ENCODE measurements at places on chromosomes 4 and X.

- no peak for DNase-seq
Observed at GRCh38 chrX:2894885-2895292, 34.2 kb downstream of the ARSD start.

- DNase-seq = no peak
Observed at GRCh38 chr4:171390626-171391025, 422.6 kb upstream of the GALNTL6 start.

GRCh38 chr4:19025031-19025430 is 1003.5 kb upstream of the LCORL start:
- no peak for DNase-seq

- DNase-seq = peak; percentile 92
Observed at GRCh38 chr4:2963175-2963965, at the start of the genes GRK4 and NOP14. Gene GRK4 (plus strand): TSS chr4:2963571. CDS start chr4:2964071, 500 bp downstream. Gene NOP14 (minus strand): TSS chr4:2963406. CDS start chr4:2963319, 87 bp downstream.

DNA sequence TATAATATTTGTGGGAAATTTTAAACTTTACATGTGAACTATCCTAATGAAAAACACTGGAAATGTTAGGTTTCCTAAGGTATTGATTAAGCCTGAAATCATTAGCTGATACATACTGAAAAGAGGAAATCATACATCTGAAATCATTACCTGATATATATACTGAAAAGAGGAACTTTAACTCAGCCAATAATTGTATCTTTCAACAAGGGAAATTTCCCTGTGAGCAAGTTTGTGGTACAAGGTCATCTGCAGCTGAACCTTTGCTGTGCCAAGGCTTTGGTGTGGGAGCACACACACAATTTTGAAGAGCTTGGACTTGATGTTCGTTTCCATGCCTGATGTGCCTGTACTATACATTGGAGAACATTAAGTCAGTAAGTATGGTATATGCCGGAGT is 131.9 kb upstream of the USP9X start:
- no peak for DNase-seq

DNA sequence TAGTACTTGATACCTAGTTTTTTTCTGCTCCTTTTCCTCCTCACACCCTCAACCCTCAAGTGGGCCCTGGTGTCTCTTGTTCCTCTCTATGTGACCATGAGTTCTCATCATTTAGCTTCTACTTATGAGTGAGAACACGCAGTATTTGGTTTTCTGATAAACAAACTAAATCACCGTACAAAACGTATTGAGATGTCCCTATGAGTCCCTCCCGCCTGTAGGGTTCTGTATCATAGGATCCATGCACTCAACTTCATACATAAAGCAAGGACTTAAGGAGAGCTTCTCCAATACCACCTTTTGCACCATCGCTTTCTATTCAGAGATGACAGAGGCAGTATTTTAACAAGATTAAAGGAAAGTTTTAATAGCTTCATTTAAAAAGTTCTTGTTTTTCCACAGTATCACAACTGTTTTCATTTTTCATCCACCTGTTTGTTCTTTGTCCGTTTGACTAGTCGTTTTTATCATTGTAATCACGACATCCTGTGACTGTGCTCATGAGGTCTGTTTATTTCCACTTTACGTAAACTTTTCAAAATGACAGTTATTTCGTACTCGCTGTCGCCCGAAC is 457 bp upstream of the RAB9A start:
- DNase-seq = no peak

GRCh38 chrX:120264341-120264740 is 13.7 kb downstream of the ZBTB33 start:
- DNase-seq = no peak

DNA sequence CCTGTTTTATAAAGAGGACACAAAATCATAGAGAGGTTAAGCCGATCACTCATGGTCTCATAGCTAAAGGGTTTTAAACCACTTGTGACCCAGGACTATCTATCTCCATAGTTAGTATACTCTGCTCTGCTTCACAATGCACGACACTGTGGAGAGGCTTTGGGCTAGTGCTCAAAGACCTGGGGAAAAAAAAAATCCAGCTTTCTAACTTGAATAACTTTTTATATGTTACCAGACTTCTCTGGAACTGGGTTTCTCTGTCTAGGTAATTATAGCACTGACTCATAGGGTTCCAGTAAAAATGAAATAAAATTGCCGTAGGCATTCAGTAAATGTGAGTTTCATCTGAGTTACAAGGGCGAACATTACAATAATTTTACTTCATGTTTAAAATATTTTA is 273.7 kb upstream of the TECRL start:
- no peak for DNase-seq

DNA sequence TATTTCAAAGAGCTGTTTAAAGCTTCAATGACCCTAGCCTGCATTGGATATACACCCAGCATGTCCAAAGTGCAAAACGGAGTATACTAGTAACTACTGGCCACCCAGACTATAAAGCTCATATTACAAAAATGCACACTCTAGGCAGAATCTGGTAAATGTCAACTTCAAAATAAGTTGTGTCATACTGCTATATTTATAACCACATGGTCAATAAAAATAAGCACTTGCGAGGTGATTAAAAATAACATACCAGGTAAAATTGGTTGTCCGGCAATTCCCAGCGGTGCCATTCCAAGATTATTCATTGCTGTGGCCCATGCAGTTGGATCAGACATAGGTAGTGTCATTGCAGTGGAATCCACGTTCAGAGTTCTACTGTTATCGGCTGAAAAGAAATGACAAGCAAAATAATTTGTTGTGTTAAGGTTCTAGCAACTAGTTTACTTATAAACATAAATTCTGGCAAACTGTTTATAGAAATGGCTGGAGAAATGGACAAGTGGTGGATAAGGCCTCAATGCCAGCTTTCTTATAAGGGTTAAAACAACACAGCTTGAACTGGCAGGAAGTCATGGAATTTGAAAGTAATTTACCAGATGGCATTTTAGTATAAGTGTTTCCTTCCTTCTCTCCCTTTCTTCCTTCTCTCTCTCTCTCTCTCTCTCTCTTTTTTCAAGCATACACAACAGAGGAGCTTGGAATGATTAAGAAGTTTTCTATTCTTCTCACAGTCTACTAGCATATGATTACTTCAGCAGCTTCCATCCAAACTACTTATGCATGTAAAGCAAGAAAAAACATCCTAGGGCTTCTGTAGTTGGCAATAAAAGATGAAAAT is 199.9 kb downstream of the ENOX2 start:
- DNase-seq = no peak

DNA sequence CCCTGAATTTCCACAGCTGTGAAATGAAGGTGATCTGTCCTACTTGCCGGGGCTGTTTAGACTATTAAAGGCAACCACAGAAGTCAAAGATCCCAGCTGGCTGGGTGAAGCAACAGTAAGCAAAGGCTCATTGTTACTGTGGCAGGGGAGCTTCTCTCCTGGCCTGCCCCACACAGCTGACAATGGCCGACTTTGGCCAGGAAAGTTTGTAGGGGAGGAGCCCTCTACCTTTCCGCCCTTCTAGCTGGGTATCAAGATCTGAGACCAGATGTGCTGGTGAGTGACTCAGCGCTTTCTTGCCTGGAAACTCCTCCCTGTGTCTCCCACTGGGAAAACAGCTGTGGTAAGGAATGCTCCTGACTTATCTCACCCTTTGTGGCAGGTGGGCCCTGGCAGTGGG is 21.1 kb downstream of the RASSF6 start:
- DNase-seq = no peak

DNA sequence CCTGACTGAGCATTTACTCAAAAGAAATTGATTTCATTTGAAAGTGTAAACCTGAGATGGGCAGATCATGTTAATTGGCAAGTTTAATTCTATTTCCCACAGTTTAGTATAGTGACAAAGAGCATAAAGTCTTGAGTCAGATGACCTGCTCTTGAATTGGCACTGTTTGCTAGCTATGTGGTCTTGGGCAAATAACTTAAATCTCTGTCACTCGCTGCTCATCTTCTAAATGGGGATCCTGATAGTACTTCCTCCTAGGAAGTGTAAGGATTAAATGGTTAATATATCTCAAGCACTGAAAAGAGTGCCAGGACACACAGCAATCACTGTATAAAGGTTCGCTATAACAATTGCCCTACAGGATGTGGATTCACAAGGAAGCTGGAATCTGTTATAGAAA is 242.8 kb upstream of the JADE1 start:
- no peak for DNase-seq

DNA sequence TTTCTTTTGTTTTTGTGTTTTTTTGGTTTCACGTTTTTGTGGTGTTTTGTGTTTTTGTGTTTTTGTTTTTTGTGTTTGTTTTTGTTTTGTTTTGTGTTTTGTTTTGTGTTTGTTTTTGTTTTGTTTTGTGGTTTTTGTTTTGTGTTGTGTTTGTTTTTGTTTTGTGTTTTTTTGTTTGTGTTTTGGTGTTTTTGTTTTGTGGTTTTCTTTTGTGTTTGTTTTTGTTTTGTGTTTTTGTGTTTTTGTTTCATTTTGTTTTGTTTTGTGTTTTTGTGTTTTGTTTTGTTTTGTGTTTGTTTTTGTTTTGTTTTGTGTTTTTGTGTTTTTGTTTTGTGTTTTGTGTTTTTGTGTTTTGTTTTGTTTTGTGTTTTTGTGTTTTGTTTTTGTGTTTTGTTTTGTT is 20.9 kb downstream of the CSF2RA start:
- no peak for DNase-seq

DNA sequence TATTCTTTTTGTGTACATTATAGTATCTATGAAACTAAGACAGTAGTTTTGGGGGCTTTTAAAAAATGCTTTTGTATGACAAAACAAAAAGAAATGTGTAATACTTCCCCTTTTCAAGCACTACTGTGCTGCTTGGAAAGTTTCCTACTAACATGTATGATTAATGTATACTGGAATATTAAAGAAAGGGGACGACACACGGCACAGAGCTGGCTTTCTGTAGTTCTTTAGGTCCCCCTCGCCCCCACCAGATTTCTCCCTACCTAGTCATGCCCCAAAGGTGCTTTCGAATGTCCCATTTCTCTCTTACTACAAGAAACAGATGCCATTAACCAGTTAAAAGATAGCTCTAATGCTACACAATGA is 1.6 kb upstream of the AP1S2 start:
- DNase-seq = no peak

DNA sequence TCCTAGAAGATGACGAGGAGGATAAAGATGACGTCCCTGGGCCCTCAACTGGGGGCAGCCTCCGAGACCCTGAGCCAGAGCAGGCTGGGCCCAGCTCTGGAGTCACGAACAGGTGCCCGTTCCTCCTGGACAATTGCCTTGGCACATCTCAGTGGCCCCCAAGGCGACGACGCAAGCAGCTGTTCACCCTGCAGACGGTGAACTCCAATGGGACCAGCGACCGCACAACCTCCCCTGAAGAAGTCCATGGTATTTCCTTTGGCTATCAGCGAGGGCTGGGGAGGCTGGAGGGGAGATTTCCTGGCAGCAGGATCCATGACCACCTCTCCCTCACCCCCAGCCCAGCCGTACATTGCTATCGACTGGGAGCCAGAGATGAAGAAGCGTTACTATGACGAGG is 11.9 kb downstream of the USP11 start:
- no peak for DNase-seq

DNA sequence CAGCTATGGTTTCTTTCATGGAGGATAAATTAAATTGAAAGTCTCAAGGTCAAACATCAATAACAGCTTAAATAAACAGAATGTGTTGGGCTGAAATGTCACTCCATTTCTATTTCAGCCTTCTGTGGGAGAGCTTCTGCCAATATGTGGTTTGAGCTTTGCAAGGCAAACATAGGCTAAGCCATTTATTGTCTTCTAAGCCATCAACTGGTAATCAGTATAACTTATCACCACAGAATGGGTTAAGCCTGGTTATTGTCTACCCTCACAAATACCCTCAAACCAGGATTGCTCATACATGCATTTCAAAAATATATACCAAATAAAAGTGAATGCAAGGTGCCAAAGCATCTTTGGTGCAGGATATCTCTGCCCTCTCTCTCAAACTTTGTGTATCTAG is 52.7 kb downstream of the GABRB1 start:
- no peak for DNase-seq

GRCh38 chrX:123185721-123186120 is 1.6 kb downstream of the GRIA3 start:
- no peak for DNase-seq

DNA sequence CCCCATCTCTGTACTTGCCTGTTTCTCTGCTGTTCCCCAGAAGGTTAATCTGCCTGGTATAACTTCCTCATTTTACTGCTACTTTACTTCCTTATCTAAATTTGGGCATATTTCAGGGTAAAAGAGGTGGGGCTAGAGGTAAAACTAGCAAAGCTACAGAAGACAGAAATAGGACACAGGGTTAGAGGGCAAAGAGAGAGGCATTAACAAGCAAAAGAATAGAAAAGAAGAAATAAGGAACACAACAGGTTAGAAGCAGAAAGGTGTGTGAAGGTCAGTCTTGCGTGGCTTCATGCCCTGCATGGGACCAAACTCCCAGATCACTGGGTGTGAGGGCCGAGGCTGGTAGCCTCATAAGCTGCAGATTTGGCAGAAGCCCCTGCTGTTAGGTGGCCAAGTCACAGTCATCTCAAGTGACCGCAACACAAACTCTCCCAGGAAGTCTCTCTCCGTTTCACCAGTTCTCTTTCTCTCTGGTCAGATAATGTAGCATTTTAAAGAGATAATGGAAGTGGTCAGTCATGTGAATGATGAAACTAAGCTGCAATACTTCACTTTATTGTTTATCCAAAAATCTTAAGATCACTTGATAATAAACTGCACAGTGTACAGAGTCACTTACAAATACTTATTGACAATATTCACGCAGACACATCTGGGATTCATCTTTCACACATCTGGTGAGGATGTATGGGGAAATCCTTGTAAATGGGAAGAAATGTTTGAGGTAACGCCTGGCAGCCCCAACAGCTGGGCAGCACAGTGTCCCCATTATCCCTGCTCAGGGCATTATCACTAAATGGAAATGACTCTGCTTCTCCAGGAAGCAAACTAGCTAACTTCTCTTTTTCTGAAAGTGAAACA is 16.4 kb downstream of the TMEM154 start:
- no peak for DNase-seq

- no peak for DNase-seq
Observed at GRCh38 chrX:106946464-106946863, 26.3 kb downstream of the CLDN2 start.

GRCh38 chr4:70670332-70671014 is 4.2 kb upstream of the JCHAIN start:
- DNase-seq = no peak

- DNase-seq = no peak
Observed at GRCh38 chr4:149964001-149964796, 114.0 kb upstream of the DCLK2 start.
